Keratinocyte (primary cell): ENCODE measurements at places on chromosomes 6 and 20. TPM values are rescaled to one million over a fixed set of nuclear protein-coding genes. Genes with fewer than 3 reads are reported as not detected.

RNF144B gene
- 6.9 to 9.0 TPM (median 8.0 TPM) in 3 replicates for polyA plus RNA-seq

GRCh38 chr20:35992713-35993335 is 24.4 kb downstream of the CNBD2 start:
- no peaks in the 10 kb centered on the region for H3K27me3 ChIP-seq
- no peak for DNase-seq
- no peaks in the 10 kb centered on the region for H3K36me3 ChIP-seq
- H3K27ac ChIP-seq = no peak overlapping the region
- H3K4me3 ChIP-seq = no peak overlapping the region

DNA sequence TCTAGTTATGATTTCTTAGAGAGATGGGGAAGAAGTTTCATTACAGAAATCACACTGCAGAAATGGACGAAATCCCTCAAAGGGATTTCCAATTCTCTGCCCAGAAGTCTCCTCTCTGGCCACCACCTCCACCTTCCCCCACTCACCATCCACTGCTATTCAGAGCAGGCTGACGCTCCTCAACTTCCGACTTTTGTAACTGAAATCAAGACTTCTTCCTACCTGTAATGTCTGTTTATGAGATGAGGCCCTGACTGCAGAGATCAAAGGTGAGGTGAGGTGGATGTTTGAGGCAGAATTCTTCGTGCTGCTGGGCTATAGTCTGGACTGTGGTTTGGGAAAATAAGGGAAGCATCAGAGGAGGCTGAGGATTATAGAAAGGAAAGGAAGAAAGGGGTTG is 385.2 kb upstream of the ARID1B start:
- no peak overlapping the region for H3K4me3 ChIP-seq
- H3K36me3 ChIP-seq = no peaks in the 10 kb centered on the region
- H3K27me3 ChIP-seq = peaks cover 19% of the 10 kb centered on the region
- H3K27ac ChIP-seq = no peak overlapping the region

SLC16A10 gene
- polyA plus RNA-seq = 0.10 TPM in 1 of 3 replicates, not detected in the others

- H3K4me3 ChIP-seq = no peak overlapping the region
- peak overlapping the region; percentile 5 for H3K27ac ChIP-seq
- no peaks in the 10 kb centered on the region for H3K36me3 ChIP-seq
- no peaks in the 10 kb centered on the region for H3K27me3 ChIP-seq
- no peak for DNase-seq
Measured at GRCh38 chr20:47493963-47494293, 7.8 kb upstream of the NCOA3 start.

GRCh38 chr6:142929751-142930358 is 15.1 kb downstream of the HIVEP2 start:
- H3K36me3 ChIP-seq = peaks cover 4% of the 10 kb centered on the region
- no peak for DNase-seq
- H3K4me3 ChIP-seq = no peak overlapping the region
- no peak overlapping the region for H3K27ac ChIP-seq
- H3K27me3 ChIP-seq = no peaks in the 10 kb centered on the region
- H3K4me1 ChIP-seq = peaks cover 10% of the 10 kb centered on the region

- no peaks in the 10 kb centered on the region for H3K27me3 ChIP-seq
- no peaks in the 10 kb centered on the region for H3K36me3 ChIP-seq
- DNase-seq = no peak
- no peak overlapping the region for H3K4me3 ChIP-seq
Measured at GRCh38 chr6:133339543-133340384, 98.6 kb downstream of the EYA4 start.

DNA sequence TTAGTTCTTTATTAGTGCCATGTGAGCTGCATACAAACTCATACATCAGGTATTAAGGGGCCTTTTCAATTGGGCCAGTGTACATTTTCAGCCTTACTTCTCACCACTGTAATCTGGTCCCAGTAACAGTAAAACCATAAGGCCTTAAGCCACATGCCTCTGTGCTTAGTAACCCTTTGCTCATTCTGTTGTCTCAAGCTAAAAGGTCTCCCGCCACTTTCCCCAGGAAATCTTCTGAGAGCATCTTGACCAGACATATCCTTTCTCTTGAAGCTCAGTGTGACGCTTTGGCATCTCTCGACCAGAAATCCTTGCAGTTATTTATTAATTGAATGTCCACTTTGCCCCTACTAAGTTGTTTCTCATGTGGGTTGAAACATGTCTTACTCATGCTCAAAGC is 68.0 kb downstream of the CYP39A1 start:
- no peak overlapping the region for H3K4me3 ChIP-seq
- no peaks in the 10 kb centered on the region for H3K27me3 ChIP-seq
- H3K36me3 ChIP-seq = no peaks in the 10 kb centered on the region
- H3K4me1 ChIP-seq = no peaks in the 10 kb centered on the region
- no peak overlapping the region for H3K27ac ChIP-seq

- no peaks in the 10 kb centered on the region for H3K36me3 ChIP-seq
- peak; percentile 5 for DNase-seq
Measured at GRCh38 chr6:101443315-101443714, 49.8 kb downstream of the GRIK2 start.

DNA sequence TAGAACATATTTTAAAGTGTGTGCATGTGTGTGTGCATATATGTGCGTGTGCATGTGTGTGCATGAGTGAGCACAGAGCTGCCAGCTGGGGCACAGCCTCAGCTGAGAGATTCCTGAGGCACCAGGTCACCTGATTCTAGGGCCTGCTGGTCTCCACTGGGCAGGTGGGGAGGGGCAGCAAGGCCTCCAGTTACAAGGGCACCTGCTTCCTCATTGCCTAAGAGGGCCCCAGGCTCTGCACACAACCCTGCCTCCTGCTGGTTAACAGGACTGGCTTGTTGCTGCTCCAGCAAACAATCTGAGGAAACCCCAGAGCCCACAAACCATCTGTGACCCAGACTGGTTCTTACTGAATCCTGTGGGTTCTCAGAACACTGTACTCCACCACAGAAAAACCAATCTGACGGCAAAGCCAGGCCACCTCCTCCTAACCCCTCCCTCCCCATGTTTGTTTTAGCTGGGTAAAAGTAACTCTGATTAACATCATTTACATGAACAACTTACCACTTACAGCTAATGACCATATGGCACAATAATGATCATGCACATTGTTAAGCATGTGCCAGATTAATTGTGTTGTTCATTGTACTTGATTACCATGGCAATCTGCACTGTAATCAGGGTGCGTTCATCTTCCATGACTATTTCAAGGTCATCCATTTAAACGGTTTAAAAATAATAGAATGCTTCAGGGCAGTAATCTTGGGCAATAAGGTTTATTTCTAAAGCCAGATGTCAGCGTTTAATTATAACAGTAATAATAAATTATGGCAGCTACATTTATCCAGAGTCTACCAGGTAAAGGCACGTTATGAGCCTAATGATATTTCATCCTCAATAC is 23.1 kb upstream of the UBE2J1 start:
- no peaks in the 10 kb centered on the region for H3K36me3 ChIP-seq
- H3K4me1 ChIP-seq = no peaks in the 10 kb centered on the region
- DNase-seq = no peak
- no peaks in the 10 kb centered on the region for H3K27me3 ChIP-seq

ANKRD66 gene
- polyA plus RNA-seq = not detected in 3 replicates

- H3K27me3 ChIP-seq = no peaks in the 10 kb centered on the region
- no peak overlapping the region for H3K27ac ChIP-seq
- H3K4me1 ChIP-seq = peaks cover 13% of the 10 kb centered on the region
- H3K36me3 ChIP-seq = no peaks in the 10 kb centered on the region
- H3K4me3 ChIP-seq = no peak overlapping the region
Measured at GRCh38 chr6:82381278-82381677, 17.7 kb downstream of the TPBG start.

CRIP3 gene
- 0.08 to 0.67 TPM (median 0.26 TPM) in 3 replicates for polyA plus RNA-seq

GRCh38 chr6:143363299-143363698 is 87.2 kb downstream of the ADAT2 start:
- no peaks in the 10 kb centered on the region for H3K36me3 ChIP-seq
- H3K4me1 ChIP-seq = no peaks in the 10 kb centered on the region
- H3K27ac ChIP-seq = no peak overlapping the region
- DNase-seq = no peak

TSBP1 gene
- not detected in 3 replicates for polyA plus RNA-seq

DNA sequence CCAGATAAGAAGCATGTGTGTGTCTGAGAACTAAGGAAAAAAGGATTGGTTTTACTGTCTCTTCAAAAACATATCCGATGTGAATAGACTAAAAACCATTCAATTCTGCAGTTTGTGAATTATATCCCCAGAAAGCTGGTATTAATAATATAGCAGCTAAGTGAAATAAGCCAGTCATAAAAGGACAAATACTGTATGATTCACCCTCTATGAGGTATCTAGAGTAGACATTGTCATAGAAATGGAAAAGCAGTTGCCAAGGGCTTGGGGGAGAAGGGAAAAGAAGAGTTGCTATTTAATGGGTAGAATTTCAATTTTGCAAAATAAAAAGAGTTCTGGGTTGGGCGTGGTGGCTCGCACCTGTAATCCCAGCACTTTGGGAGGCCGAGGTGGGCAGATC is 137.5 kb downstream of the ATXN1 start:
- H3K36me3 ChIP-seq = no peaks in the 10 kb centered on the region
- no peak for DNase-seq
- no peak overlapping the region for H3K4me3 ChIP-seq
- H3K27me3 ChIP-seq = no peaks in the 10 kb centered on the region

C20orf202 gene
- not detected in 3 replicates for polyA plus RNA-seq

DNA sequence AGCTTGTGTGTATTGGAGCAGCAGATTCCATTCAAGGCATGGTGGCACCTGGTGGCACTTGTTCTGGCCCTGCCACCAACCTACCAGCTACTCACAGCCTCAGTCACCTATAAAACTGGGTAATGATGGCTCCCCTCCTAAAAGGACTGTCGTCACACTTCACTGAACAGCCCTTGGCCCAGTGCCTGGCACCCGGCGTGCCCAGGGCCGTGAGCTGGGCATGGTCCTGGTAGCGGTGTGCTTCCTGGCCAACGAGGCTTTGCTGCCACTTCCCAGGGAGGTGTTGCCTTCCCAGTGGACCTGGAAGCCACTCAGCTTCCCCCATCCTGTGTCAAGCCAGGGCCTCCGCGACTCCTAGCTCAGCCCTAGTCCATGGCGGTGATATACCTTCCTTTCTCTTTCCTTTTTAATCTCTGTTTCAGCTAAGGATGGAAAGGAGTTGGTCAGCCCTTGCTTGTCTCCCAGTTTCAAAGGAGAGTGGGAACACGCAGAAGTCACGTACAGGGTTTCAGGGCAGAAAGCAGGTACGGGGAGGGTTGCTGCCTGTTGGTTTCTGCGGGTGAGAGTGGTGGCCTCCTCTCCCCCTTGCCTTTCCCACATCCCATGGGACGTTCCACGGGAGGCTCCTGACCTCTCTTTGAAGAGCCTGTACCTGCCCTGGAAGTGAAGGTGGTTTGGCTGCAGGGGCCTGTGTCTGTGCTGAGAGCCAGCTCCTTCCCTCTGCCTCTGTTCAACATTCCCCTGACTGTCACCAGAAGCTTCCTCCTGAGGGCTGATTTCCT is 25.5 kb downstream of the ENTPD6 start:
- H3K4me3 ChIP-seq = no peak overlapping the region
- peaks cover 16% of the 10 kb centered on the region for H3K4me1 ChIP-seq
- no peaks in the 10 kb centered on the region for H3K27me3 ChIP-seq
- H3K36me3 ChIP-seq = peaks cover 26% of the 10 kb centered on the region
- H3K27ac ChIP-seq = no peak overlapping the region
